SK-N-DZ (cell line): ENCODE measurements at places on chromosomes 5 and 9.

- DNase-seq, result peak; percentile 63
These were observed 192.3 kb downstream of the MELK start for GRCh38 chr9:36765077-36765390.

DNA sequence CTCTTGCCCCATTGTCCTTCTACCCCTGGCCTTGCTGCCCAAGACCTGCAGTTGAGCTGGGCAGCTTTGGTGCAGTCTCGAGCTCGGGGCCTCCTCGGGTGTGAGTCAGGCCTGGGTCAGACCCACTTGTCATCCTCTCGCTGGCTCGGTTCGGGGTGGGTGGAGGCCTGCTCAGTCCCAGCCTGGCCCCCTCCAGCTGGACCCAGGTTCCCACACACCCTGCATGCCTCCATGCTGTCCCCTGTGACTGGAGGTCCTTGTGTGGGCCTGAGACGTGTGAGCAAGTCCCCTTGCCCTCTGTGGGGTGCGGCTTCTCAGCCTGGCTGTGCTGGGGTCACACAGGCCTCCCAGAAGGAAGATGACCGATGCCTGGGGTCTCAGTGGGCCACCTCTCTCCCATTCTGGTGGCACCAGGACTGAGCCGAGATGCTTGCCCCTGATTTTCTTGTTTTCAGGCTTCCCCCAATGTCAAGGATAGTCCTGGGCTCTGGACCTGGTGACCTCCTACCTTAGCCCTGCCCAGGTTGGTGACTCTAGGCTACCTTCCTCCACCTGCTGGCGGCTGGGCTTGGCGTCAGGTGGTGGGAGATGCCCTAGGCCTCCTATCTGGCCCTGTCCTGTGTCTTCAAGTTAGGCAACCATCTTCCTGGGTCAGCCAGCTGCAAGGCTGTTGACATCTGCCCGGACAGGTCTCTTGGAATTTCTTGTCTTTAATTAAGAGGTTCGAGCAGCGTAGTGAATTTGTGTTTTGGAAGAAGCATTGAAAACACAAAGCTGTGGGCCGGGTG, 15.1 kb downstream of the WNK2 start:
- DNase-seq, result no peak

GRCh38 chr5:174145821-174146220, 100.3 kb downstream of the NSG2 start:
- DNase-seq, result peak; percentile 90

- DNase-seq, result no peak
These were observed 11.9 kb downstream of the LPCAT1 start for GRCh38 chr5:1511651-1512540.

- DNase-seq, result peak; percentile 55
These were observed 11.7 kb upstream of the OR13D1 start for GRCh38 chr9:104682642-104683041.
